Fibroblast of villous mesenchyme (primary cell): ENCODE measurements at places on chromosomes 12 and 14.

GRCh38 chr14:95903165-95903564 is 26.5 kb downstream of the TUNAR start:
- DNase-seq = no peak

DNA sequence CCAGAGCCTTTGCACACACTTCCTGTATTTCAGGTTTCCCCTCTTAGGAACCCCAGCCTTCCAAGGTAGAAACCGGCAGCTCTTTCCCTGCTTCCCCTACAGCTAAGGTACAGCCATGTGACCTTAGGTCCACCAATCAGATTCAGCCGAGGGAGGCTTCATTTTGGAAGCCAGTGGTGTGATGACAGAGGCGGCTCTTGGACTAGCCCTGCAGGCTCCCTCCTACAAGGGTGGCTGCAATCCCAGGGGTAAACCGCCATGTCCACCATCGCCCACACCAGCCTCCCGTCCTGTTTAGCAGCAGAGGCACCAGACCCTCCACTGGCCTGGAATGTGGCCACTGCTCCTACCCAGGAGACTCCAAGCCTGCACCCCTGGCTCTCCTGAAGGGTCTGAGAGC is 65.6 kb downstream of the SERPINA3 start:
- DNase-seq = no peak

- no peak for DNase-seq
Observed at GRCh38 chr12:107329569-107330324, 236.4 kb upstream of the CRY1 start.

GRCh38 chr14:68749487-68750475 is 43.1 kb downstream of the ZFP36L1 start:
- peak; percentile 96 for DNase-seq

- DNase-seq = no peak
Observed at GRCh38 chr12:69123919-69124638, 115.3 kb upstream of the CPSF6 start.

DNA sequence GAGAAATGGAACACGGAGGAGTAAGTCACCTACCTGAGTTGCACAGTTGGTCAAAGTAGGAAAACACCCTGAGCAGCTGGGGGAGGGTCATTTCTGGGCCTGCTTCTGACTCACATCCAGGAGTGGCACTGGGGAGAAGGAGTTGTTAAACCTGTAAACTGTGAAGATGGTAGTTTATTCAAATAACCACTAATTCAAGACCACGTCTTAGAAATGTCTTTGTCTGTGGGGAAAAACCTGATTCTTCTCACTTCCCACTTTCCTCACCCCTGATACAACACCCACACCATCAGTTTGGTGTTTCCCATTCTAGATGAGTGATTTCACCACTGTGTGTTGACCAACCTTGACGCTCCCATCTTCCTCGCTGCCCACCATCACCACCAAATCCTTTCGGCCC is 207.1 kb downstream of the ANO4 start:
- DNase-seq = no peak

DNA sequence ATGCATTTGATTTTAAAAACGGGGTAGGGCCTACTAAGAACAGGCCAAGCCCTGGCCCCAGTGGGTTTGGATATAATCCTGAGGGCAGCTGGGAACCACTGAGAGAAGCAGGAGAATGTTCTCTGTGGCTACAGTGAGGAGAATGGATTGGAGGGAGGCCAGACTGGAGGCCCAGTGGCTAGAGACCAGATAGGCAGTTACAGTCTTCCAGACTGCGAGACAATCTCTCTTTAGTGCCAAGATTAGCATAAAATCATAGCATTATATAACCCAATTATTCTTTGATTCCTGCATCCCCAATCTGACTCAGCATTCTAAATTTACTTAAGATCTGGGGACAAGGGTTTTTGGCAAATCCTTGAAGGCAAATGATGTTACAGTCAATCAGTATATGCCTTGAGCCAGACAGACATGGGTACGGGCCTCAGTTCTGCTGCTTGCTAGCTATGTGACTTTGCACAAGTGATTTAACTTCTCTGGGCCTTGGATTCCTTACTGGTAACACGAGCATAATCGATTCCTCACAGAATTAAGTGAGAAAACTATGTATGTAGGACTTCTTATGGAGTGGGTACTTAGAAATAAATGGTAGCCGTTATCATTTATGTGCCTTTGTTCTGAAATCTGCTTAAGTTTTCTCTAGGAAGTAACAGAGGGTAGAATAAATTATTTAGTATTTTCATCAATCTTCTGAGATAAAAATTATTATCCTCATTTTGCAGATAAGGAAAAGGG is 18.3 kb downstream of the NINJ2 start:
- DNase-seq = peak; percentile 4

DNA sequence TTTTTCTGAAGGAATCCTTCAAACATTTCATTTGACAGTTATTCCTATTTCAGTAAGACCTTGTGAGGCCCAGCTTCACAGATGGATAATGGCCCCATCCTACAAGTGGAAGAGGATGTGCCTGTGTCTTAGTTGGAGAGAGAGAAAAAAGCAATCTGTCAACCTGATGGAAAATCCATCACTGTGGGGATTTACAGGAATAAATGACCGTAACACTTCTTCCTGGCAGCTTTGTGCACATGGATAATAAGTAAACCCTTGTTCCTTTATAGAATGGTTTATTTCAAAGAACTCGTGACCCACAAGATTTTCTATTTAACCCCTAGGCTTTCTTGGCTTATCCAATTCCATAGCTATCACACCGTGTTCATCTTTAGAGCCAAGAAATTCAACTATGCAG is 121.4 kb upstream of the PCED1B start:
- no peak for DNase-seq

GRCh38 chr12:53890081-53890480 is 48.5 kb upstream of the HOXC13 start:
- DNase-seq = no peak

- DNase-seq = no peak
Observed at GRCh38 chr14:94906991-94907587, 137.2 kb upstream of the GSC start.

- DNase-seq = no peak
Observed at GRCh38 chr14:89588840-89589296, 171.8 kb upstream of the FOXN3 start.

- no peak for DNase-seq
Observed at GRCh38 chr12:115177899-115178298, 493.9 kb upstream of the TBX3 start.

- peak; percentile 97 for DNase-seq
Observed at GRCh38 chr12:51972849-51973273, 21.4 kb downstream of the ACVR1B start.

DNA sequence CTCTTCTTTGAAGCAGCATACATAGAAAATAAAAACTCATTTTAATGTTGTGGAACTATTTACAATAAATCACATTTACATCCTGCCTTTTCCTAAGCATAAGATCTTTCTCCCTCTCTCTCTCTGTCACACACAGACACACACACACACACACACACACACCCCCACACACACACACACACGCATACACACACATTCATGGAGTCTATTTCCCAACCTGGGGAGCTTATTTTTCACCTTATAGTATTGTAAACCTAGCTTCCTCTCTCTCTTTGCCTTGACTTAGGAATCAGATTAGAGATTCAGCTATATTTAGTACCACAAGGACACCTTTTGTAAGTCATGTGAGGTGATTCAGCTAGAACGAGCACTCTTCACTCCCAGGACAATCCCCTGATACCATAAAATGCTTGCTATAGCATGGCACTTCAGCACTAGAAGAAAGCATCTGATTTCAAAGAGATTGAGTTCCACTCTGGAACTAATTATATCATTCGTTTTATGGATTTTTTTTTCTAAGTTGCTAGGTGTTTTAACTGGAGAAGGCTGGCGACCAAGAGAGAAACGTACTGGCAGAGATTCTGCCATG is 23.6 kb downstream of the TMEM30B start:
- DNase-seq = no peak

DNA sequence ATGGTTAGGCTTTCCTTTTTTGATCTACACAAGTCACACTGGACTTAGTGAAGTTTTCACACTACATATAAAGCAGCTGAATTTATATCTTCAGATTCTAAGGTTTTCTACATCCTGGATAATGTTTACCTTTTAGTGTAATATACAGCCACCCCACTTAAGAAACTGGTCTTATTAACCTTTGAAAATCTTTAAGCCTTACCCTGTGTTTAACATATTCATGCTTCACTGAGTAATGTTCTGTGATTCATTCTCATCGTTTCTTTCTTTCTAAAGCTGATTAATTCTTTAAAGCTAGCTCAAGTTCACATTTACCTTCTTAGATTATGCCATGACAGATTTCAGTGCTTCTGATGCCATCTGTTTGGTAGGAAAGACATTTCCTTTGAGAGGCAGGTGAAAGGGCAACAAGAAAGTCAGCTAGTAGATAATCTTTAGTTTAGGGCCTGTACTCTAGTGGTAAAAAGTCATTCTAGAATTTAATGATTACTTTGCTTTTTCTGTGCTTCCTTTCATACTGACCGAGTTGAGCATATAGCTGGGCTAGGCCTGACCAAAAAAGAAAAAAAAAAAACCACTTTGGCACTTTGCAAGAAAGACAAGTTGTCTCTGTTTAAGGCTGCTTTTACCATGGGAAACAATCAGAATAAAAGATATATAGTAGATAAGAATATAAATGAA is 690.9 kb upstream of the FBXO33 start:
- DNase-seq = no peak

- DNase-seq = no peak
Observed at GRCh38 chr12:67152451-67152850, 116.7 kb upstream of the CAND1 start.

DNA sequence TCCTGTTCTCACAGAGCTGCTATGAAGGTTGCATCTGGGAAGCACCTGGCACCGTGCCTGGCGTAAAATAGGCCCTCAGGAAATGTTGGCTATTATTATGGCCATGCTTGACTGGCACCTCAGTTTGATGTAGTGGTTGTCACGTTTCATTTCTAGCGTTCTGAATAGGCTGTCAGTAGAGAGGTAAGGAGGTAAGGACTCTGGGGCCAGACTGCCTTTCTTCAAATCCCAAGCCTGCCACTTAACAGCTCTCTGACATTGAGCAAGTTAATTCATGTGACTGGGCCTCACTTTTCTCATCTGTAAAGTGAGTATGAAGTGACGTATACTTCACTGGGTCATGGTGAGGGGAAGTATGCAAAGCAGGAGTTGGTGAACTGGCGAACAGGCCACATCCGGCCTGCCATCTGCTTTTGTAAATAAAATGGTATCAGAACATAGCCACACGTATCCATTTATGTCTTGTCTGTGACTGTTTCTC is 196.2 kb downstream of the CACNA1C start:
- DNase-seq = peak; percentile 62

GRCh38 chr12:25455696-25456095 is 97.4 kb downstream of the LMNTD1 start:
- no peak for DNase-seq

DNA sequence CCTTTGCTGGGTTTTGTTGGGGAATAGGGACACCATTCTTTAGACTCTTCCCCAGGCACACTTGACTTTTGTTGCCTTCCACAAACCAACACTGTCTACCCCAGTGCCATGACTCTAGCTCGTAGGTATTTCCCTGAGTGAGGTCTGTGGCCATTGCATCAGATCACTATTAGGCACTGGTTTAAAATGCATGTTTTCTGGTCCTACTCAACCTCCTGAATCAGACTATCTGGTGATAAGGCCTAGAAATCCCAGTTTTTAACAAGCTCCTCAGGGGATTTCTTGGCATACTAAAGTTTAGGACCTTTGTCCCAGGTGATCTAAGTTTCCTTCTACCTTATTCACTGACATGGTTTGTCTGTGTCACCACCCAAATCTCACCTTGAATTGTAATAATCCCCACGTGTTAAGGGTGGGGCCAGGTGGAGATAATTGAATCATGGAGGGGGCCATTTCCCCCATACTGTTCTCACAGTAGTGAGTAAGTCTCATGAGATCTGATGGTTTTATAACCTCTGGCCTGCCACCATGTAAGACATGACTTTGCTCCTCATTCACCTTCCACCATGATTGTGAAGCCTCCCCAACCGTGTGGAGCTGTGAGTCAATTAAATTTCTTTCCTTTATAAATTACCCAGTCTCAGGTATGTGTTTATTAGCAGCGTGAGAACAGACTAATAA is 87.8 kb upstream of the PSMC1 start:
- peak; percentile 6 for DNase-seq

DNA sequence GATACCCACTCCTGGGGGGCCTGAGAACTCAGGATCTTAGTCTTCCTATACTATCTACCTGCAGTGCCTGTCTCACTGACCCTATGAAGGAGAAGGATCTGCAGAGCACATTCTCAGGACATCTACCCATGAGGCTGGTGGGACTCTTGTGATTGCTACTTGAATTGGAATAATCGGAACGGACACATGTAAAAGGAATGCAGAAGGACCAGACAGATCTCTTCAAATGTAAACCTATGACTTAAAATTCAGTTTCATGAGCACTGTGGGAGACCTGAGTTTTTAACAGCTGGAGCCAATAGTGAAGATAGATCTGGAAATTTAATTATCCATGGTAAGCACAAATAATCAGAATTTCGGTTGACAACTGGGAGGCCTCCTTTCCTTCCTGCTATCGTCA is 35.2 kb upstream of the CPSF6 start:
- DNase-seq = no peak

DNA sequence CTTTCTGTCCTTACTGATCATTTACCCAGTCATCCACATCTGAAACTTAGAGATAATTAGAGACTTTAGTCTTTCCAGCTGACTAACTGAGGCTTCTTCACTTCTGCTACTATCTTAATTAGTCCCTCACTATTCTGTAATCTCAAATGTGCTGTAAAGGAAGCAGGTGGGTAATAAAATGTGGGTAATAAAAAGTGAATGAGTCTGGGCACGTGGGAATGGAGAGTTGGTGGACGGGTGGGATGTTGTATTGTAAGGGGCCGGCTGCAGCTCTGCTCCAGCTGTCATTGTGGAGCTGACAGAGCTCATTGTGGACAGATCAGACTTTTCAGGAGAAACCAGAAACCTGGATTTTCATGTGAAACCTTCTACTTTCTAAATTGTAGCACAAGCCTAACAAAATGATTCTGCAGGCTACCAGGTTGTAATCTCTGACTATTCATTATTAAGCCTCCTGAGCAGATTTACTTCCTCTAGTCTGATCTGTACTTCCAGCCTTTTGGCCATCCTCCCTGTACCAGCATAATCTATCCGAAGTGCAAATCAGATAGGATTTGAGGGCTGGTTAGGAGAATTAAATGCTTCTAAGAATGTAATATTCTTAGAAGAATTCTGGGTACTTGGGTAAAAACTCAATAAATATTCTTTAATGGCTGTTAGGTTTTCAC is 42.0 kb upstream of the BMAL2 start:
- no peak for DNase-seq

DNA sequence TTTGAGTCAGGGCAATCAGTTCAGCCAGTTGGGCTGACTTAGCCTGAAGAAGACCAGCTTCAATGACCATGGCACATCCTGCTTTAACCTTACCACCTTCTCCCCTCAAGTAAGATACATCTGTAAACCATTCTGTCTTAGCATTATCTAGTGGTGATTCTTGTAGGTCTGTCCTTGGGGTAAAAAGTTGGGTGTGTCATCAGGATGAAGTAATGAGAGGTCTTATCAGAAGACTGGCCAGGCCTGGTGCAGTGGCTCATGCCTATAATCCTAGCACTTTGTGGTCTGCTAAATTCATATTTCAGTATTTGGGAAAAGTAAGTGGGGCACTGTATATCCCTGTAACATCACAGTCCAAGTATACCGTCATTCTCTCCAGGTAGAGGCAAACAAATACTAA is 19.1 kb downstream of the SINHCAF start:
- DNase-seq = peak; percentile 45
